Lower lobe of right lung (tissue), 2 donors: ENCODE measurements at places on chromosomes 3 and 15. TPM values are rescaled to one million over a fixed set of nuclear protein-coding genes. Genes with fewer than 3 reads are reported as not detected.

The BCL2A1 gene
- total RNA-seq = 124 TPM

The SLC22A14 gene
- total RNA-seq = not detected

GRCh38 chr3:73332558-73332957 lies 271.1 kb downstream of the EBLN2 start:
- no peaks in the 10 kb centered on the region for H3K4me1 ChIP-seq
- no peak overlapping the region for H3K4me3 ChIP-seq
- H3K36me3 ChIP-seq = no peaks in the 10 kb centered on the region
- no peak for DNase-seq
- no peaks in the 10 kb centered on the region for H3K27me3 ChIP-seq

- H3K4me3 ChIP-seq = no peak overlapping the region
- H3K27me3 ChIP-seq = no peaks in the 10 kb centered on the region
- H3K4me1 ChIP-seq = no peaks in the 10 kb centered on the region
- no peaks in the 10 kb centered on the region for H3K36me3 ChIP-seq
- no peak for DNase-seq
Observed at GRCh38 chr3:197335428-197336132, 37.2 kb upstream of the DLG1 start.

DNA sequence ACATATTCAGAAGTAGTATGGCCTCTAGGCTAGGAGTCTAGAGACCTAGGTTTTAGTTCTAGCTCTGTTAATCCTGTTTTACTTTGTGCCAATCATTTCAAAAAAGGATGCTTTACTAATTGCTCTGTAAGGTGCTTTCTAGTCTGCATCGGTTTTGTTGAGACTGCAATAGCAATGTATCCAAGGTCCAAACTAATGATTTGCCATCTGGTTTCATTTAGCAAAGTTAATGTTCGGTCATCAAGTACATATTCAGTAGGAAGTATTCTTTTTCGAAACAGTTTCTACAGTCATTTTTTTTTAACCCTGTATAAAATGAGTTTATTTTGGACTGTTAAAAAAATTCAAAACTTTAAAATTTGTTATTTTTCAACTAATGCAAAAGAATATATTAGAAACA lies 2.0 kb upstream of the GALK2 start:
- no peaks in the 10 kb centered on the region for H3K36me3 ChIP-seq
- no peak overlapping the region for H3K4me3 ChIP-seq
- H3K27me3 ChIP-seq = no peaks in the 10 kb centered on the region
- DNase-seq = no peak
- peaks cover 13% of the 10 kb centered on the region for H3K4me1 ChIP-seq

DNA sequence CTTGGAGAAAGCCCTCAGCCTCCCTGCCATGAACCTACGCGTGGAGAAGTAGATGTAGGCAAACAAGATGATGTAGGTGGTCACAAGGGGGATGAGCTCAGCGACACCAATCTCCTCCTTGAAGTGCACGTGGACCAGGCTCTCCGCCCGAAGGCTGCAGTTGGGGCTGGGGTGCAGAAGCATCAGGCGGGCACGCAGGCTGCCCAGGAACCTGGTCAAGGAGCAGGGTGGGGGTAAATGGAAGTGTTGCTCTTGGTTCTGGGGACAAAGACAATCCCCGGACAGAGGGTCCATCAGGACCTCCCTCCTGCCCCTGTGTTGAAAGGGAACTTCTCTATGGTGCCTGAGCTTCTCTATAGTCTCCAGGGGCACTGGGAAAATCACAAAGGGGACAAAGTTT lies 45.1 kb downstream of the PTPN23 start:
- no peak for DNase-seq
- H3K4me3 ChIP-seq = no peak overlapping the region
- H3K36me3 ChIP-seq = peaks cover 65% of the 10 kb centered on the region

DNA sequence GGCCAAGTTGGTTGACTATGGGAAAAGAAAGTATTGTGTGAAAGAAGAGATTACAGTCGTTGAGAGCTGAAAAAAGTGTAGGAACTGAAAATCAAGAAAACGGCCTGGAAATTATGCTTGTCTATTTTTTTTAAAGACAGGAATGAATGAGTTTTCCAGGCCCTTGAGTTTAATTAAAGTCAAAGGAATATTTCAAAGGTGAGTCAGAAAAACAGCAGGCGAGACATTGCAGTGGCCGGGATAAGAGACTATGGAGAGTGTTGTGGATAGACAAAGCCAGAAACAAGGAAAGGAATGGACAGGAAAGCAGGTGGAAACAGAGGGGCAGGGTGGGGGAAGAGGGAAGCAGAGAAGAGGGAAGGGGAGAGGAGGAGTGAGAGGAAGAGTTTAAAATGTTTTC lies 275.1 kb upstream of the LRTM1 start:
- DNase-seq = no peak
- H3K36me3 ChIP-seq = no peaks in the 10 kb centered on the region
- no peaks in the 10 kb centered on the region for H3K27me3 ChIP-seq
- no peak overlapping the region for H3K27ac ChIP-seq
- H3K4me3 ChIP-seq = no peak overlapping the region

DNA sequence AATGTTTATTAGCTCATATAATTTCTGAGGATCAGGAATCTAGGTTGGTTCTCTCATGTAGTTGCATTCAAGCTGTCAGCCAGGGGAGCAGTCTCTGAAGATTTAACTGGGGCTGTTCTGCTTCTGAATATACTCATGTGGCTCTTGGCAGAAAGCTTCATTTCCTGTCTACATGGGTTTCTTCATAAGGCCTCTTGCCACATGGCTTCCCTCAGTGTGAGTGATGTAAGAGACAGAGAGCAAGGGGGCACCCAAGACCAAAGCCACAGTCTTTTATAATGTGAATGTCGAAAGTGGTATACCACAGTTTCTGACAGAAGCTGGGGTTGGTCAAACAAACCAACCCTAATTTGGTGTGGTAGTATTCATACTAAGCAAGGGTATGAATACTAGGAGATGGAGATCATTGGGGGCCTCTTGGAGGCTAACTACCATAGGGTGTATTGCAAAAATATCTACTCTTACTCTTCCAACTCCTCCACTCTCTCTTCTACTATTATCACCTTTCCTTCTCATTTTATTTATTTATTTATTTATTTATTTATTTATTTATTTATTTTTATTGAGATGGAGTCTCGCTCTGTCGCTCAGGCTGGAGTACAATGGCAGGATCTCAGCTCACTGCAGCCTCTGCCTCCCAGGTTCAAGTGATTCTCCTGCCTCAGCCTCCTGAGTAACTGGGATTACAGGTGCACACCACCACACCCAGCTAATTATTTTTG lies 123.8 kb downstream of the B3GALNT1 start:
- no peaks in the 10 kb centered on the region for H3K27me3 ChIP-seq
- no peaks in the 10 kb centered on the region for H3K36me3 ChIP-seq
- no peak overlapping the region for H3K27ac ChIP-seq
- peaks cover 7% of the 10 kb centered on the region for H3K4me1 ChIP-seq
- no peak overlapping the region for H3K4me3 ChIP-seq

DNA sequence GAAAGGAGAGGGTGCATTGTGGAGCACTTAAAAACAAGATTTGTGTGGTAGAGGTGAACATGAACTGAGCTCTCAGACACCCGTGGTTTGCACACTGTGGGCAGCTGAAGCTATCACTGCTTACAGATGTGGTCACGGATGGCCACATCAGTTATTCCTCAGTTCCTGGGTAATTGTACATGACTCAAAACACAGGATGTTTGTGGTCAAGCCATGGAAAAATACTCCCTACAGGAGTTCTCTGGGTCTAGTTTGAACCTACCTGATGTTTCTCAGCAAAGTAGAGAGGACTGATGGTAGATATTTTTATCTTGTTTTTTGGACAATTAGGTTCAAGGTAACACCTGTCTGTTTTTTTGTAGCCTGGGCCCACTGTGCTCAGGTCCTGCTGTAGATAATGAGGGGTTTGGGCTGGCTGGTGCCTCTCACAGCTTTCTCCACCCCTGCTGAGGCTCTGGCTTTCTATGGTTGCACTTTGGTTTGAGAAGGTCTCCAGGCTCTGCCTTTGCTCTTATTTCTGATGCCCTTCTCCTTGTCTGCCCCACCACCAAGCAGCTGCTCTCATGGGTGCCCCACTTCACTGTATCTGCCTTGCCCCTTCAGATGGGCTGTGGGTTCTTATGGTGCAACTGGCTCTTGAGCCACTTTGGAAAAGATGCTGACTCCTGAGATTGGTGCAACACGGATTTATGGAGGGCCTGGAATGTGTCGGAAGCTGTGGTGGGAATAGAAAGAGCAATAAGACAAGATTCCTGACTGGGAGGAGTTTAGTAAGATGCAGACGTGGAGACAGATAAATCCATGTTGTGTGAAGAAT lies 40.1 kb downstream of the CDCP1 start:
- H3K4me1 ChIP-seq = peaks cover 7% of the 10 kb centered on the region
- H3K27me3 ChIP-seq = no peaks in the 10 kb centered on the region
- no peak overlapping the region for H3K4me3 ChIP-seq
- DNase-seq = no peak

DNA sequence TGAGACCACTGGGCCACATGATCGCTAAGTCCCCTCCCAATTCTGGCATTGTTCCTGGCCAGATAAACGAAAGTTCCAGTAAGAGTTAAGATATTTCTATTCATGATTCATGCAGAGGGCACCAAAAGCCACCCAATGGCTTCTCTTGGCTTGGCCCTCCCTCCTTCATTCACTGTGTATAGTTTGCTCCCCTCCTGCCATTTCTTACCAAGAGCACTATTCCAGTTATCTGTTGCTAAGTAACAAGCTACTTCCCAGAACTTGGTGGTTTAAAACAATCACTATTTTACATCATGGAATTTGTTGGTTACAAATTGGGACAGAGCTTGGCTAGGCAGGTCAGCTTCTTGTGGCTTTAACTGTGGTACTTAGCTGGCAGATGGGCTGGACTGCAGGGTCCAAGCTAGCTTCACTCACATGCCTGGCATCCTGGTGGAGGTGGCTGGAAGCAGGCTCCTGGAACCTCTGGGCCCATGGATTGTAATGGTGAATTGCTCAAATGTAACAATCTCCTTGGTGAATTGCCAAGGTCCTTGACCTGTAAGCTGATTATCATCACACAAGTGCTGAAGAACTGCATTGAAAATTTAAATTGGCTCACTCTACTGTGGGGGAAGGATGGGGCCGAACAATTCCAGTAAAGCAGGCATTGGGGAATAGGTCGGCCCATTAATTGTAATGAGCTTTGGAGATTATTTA lies 16.6 kb downstream of the EAF1 start:
- DNase-seq = no peak
- peaks cover 43% of the 10 kb centered on the region for H3K36me3 ChIP-seq
- no peak overlapping the region for H3K27ac ChIP-seq
- H3K27me3 ChIP-seq = no peaks in the 10 kb centered on the region
- H3K4me1 ChIP-seq = peaks cover 6% of the 10 kb centered on the region
- H3K4me3 ChIP-seq = no peak overlapping the region

DNA sequence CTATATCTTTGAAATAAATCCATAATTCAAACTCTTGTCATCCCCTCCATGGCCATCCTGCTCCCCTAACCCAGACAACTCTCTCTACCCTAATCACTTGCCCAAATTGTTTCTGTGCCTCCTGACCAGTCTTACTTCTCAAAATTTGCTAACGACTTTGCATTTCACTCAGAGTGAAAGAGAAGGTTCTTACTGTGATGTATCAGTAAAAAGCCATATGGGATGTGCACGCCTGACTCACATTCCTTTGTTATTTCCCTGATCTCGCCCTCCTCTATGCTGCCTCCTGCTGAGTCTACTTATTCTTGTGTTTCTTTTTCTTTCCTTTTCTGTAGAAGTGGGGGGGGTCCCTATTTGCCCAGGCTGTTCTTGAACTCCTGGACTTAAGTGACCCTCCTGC lies 487.2 kb upstream of the FRG2C start:
- no peak for DNase-seq
- no peaks in the 10 kb centered on the region for H3K27me3 ChIP-seq
- no peak overlapping the region for H3K4me3 ChIP-seq
- H3K4me1 ChIP-seq = no peaks in the 10 kb centered on the region

DNA sequence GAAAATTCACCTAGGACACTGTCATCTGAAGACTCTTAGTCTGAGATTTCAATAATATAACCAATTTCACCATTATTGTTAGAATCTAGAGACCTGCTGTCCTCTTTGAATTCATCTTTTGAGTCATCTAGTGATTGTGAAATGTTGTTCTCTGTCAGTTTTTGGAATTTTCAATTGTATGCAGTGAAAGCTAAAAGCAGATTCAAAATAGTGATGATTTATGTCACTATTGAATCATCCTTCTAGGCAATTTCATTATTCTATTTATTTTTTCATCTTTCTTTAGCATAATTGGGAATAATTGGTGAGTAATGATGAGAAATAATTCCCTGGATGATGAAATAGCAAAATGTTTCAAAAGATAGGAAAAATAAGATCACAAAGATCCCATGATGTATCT lies 101.7 kb upstream of the EIF1B start:
- H3K4me1 ChIP-seq = no peaks in the 10 kb centered on the region
- DNase-seq = no peak
- no peaks in the 10 kb centered on the region for H3K27me3 ChIP-seq
- H3K27ac ChIP-seq = no peak overlapping the region
- no peak overlapping the region for H3K4me3 ChIP-seq
